ENCODE measurements at places on chromosomes 4 and X.

GRCh38 chr4:114613560-114613959, 15.0 kb downstream of the UGT8 start:
- DNase-seq = no peak

- no peak for DNase-seq
Observed at GRCh38 chr4:182194091-182194824, 48.9 kb upstream of the TENM3 start.

DNA sequence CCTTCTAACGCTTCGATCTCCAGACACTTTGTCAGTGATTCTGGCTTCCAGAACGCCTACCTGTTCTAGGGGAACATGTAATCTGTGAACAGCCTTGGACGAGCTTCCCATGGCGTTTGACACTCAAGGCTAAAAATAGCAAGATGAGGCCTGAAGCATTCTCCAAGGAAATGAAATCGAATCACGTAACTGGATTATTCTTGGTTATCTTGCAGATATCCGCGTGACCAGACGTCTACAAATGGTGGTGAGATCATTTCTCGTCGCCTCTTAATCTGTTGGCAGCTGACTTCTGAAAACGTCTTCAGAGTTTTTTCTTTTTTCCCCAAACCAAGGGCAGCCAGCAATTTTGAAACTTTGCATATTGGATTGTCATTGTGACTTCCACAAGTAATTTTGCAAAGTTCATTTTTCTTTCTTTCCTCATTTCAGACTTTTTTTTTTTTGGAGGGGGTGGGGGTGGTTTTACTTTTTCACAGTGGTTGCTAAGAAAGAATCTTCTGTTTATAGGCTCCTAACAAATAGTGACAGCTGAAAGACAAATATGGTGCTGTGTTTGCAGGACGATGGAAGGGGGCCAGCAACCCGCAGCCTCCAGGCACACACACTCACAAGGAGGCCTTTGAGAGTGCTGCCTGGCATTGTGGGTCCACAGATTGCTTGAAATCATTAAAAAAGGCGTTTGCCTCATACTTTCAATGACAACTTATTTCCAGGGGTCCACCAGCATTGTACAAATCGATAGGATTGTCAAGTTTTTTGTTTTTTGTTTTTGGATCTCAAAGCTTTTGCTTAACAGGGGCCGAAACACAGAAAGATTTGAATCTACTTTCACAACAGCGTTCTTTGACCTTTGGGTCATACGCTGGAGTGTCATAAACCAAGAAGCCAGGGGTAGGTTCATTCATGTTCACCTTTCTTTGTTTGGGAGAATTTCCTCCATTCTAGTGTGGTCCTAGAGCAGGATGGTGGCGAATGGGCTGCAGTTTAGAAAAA, 32.4 kb upstream of the PDLIM3 start:
- DNase-seq = no peak

DNA sequence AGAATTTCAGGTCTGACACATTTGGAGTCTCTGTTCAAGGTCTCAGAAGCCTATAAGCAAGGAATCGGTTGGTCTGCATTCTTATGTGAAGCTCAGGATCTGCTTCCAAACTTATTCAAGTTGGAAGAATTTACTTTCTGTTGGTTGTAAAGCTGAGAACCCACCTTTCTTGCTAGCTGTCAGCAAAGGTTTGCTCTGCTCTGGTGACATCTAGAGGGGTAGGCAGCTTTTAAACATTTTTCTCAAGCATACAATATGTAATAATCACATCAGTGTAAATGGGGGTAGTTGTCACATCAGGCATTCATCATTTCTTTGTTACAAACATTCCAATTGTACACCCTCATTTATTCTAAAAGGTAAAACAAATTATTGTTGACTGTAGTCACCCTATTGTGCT, 935.2 kb downstream of the TRAM1L1 start:
- DNase-seq = no peak

GRCh38 chr4:141306331-141306730, 85.6 kb downstream of the ZNF330 start:
- no peak for DNase-seq

GRCh38 chr4:167265231-167265630, 30.9 kb upstream of the SPOCK3 start:
- no peak for DNase-seq

- no peak for DNase-seq
Observed at GRCh38 chrX:82742351-82742750, 765.7 kb upstream of the POU3F4 start.

DNA sequence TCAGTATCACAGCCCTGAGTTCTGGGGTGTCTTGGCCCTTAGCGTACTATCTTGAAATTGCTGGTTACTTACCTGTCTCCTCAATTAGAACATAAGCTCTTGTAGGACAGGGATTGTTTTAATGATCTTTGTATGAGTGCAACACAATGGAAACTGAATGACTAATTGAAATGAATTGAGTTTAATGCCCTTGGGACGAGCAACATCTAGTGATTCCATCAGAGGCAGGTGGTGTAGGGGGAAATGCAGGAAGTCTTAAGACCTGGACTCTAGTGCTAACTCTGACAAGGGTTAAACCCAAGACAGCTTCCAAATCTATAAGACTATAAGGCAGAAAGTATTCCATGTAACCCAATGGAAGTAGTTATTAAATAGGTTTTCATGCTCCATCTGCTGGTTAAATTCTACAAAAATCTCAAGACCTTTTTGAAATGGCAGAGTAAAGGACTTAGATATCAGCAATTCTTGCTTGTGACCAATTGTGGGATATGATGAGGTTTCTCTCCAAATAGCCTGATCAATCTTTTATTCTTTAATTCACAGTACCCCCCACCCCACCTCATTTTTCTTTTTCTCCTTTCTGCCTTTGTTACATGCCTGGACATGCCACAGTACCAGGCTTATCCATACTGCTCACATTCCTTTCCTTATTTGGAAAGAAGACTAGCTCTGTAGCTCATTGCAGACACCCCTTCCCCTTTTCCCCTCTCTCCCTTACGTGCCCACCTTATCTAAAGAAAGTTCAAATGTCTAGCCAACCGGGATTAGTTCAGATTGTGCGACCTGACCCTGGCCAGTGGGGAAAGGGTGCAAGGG, 340.8 kb downstream of the PAPSS1 start:
- no peak for DNase-seq
